Left kidney (tissue), 8 donors: ENCODE measurements at places on chromosomes 2 and 18. TPM values are rescaled to one million over a fixed set of nuclear protein-coding genes. Genes with fewer than 3 reads are reported as not detected.

DNA sequence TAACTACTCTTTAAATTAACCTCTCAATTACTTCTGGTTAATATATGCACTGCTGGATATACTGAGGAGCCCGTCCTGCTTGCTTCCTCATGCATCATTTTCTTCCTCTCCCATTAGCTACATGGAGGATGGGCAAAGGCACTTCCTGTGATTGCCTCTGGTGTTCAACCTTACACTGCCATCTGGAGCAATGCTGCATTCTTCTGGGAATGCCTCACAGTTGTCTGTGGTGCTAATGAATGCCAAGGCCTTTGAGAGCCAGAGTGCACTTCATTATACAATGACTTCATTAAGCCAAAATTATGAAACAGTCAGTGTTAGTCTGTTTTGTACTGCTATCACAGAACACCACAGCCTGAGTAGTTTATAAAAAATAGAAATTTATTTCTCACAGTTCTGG, 134.8 kb upstream of the DOCK10 start:
- DNase-seq, result no peak

GRCh38 chr2:7044253-7045250, 127.3 kb downstream of the RNF144A start:
- DNase-seq, result no peak

- DNase-seq, result no peak
Observed at GRCh38 chr2:239496700-239497099, 95.9 kb upstream of the HDAC4 start.

DNA sequence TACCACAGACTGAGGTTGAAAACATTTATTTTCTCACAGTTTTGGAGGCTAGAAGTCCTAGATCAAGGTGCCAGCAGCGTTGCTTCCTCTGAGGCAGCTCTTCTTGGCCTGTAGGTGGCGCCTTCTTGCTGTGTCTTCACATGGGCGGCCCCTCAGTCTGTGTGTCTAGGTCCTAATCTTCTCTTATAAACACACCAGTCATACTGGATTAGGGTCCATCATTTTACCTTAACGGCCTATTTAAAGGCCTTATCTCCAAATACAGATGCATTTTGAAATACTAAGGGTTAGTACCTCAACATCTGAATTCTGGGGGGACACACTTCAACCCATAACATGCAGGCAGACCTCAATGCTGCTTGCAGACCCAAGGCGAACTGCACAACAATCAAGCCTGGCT, 4.4 kb upstream of the RMC1 start:
- no peak for DNase-seq

- no peak for DNase-seq
Observed at GRCh38 chr2:18993756-18994338, 364.6 kb downstream of the OSR1 start.

GRCh38 chr2:54757500-54757899, 34.0 kb downstream of the EML6 start:
- no peak for DNase-seq

DNA sequence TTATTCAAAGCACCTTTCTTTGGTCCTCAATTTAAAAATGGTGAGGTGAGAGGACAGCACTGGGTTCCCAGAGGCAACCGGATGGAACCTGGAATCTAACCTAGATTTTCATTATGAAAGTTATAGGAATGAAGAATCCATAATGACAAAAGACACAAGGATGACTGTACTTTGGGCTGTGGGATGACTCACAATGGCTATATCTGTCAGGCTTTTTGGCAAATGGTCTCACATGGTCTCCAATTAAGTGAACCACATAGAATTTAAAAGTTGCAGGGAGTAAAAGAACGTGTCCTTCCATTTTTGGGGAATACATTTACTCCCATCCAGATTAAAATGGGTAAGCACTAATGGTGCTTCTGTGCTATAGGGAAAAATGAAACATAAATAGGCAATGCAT, 31.8 kb upstream of the LYPD1 start:
- DNase-seq, result no peak

DNA sequence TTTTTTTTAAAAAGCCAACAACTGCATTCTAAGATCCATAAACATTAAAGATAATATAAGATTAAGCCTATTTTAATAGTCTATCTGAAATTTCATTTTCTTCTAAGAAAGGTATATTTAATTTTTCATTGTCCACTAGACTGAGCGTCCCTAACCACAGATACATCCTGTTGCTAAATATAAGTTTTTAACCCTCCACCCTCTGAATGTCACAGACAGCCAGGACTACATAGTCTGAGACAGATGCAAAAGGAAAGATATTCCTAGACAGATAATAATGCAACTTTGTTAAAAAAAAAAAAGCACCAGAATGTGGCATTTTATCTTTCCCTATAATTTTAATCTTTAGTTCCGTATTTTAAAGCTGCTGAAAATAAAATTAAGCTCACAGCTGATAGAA, 114.6 kb downstream of the ZEB2 start:
- no peak for DNase-seq

The DCC gene
- 8.7 TPM for polyA plus RNA-seq

- no peak for DNase-seq
Observed at GRCh38 chr2:109173311-109174171, 44.5 kb downstream of the SH3RF3 start.

- DNase-seq, result no peak
Observed at GRCh38 chr2:11811036-11811654, 64.7 kb downstream of the LPIN1 start.

- no peak for DNase-seq
Observed at GRCh38 chr2:241770185-241770935, 6.3 kb upstream of the GAL3ST2 start.

The CCDC141 gene
- polyA plus RNA-seq, result 0.30 TPM

DNA sequence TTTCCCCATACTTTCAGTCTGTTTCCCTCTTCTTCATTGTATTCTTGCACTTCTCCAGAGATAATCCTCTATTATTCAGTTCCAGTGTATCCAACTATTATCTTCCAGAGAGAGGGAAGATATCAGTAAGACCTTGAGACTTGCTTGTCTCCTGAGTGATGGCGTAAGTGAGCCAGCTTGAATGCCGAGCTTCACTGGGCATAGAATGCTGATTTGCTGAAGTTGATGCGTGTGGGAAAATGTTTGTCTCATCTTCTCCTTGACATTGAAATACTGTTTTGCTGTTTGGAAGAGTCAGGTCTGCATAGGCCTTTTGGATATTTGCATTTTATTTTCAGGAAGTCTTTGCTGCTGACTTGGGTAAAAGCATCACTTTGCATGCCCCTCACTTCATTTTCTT, 41.1 kb upstream of the MGAT5 start:
- DNase-seq, result no peak

DNA sequence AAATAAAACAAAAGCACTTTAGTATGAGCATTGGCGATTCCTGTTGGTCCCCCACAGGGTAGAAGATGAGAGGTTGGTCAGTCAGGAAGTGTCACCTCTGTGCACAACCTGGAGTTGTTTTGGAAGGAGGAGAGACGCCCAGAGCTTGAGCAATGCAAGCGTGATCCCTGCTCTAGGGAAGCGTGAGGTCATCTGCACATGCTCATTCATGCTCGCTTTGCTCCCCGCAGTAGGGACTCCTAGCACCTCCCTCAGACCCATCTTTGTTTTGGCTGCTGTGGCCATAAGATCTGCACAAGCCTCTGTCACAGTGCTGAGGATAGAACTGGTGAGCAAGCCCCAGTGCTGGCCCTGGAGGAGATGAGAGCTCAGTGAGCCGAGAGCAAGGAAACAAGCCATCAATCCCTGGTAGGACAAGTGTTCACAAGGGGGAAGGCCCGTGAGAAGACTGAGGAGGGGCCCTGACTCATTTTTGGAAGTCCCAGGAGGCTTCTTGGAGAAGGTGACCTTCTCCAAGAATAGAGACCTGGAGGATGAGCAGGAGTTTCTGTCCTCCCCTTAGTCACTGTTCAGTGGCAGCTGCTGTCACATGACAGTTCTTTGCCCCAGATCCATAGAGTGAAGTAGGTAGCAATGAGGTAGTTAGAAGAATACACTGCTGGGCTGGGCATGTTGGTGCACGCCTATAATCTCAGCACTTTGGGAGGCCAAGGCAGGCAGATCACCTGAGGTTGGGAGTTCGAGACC, 13.3 kb upstream of the ATP8B1 start:
- no peak for DNase-seq

DNA sequence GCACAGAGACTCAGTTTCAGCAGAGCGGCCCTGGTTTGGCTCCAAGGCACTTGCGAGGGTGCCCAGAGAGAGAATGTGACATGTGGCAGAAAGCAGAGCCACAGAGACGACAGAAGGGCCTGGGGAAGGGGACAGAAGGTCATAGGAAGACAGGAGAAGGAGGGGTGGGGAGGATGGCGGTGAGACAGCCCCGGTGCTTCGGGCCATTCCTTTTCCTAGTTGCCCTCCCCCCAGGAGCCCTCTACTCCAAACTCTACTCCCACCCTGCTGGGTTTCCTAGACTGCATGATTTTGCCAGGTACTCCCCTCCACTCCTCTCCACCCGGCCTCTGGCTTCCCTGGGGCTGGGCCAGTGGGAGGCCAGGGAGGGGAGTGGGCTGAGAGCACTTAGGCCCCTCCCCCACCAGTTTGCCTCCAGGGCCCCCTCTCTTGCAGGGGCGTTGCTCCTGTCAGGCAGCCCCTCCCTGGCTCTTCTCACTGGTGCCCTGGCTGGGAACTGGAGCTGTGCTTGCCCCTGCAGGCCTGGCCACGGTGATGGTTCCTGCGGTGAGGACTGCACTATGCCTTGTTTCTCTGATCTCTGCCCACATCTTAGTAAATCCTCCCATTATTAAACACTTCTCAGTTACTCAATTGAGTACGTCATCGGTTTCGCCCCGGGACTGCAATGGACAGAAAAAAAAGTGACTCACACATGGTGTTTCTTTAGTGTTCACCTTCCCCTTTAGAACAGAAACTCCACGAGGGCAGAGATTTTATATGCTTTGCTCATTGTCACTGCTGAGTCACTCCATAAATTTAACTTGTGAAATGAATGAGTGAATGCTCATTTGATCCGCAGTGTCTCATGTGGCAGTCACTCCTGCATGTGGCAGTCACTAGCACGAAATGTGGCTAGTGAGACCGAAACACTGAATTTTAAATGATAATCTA, 58.7 kb upstream of the SP3 start:
- no peak for DNase-seq

GRCh38 chr18:47417807-47418206, 166.3 kb upstream of the SKOR2 start:
- no peak for DNase-seq

DNA sequence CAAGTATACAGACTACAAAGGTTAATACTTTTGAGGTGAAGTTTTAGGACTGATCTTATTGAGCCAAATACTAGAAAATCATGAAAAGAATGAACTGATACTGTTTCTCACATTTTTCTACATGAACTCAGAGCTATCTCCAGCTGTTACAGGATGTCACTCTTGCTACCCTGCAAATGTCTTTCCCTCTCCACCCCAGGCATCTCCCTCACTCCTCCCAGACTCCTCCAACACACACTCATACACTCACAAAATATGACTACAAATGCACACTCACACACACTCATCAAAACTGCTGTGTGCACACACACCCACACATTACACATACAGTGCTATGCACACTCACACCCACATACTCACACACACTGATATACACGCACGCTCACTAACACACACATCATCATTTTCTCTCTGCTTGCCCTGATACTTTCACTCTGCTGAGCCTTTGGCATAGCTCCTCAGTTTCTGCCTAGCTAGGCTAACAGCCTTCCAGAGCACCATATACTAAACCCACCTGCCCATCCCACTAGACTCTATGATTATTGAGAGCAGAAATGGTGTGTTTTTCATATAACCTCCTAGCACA, 273.3 kb downstream of the CD226 start:
- DNase-seq, result no peak

- no peak for DNase-seq
Observed at GRCh38 chr2:241091734-241092445, 10.2 kb downstream of the MTERF4 start.

The SCYGR7 gene
- polyA plus RNA-seq, result not detected

The B3GNT7 gene
- polyA plus RNA-seq, result 3.1 TPM

- no peak for DNase-seq
Observed at GRCh38 chr2:61255580-61256437, 93.8 kb downstream of the C2orf74 start.

- DNase-seq, result no peak
Observed at GRCh38 chr2:177053038-177053437, 159.6 kb upstream of the HNRNPA3 start.

DNA sequence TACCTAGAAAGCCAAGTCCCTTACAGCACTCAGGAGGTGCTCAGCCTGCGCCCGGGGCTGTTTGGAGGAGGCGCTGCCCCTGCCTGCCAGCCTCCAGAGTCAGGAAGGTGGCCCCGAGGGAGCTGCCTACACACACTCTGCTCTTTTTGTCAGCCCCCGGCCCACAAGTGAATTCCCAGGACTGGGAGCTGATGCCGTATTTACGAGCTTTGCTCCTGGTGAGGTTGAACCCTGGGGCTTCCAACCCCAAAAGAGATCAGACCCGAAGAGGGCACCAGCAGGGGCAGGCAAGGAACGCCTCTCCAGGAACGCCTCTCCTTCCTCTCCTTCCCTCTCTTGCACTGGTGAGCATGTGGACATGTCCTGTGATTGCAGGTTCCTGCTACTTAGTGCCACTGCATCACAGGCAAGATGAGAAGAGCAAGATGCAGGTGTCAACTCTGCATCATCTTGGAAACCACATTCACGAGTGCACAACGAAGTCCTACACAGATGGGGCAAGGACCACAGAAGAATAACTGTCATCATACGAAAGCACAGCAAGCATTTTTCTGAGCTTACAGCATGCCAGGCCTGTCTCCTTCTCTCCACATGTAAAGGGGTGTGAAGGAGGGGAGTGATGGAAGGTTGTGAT, 126.7 kb downstream of the NDUFA10 start:
- DNase-seq, result no peak

GRCh38 chr18:36419188-36419899, 121.8 kb downstream of the FHOD3 start:
- no peak for DNase-seq

- DNase-seq, result no peak
Observed at GRCh38 chr18:70249118-70249517, 39.7 kb upstream of the SOCS6 start.
